ENCODE measurements at places on chromosomes 11 and 22.

DNA sequence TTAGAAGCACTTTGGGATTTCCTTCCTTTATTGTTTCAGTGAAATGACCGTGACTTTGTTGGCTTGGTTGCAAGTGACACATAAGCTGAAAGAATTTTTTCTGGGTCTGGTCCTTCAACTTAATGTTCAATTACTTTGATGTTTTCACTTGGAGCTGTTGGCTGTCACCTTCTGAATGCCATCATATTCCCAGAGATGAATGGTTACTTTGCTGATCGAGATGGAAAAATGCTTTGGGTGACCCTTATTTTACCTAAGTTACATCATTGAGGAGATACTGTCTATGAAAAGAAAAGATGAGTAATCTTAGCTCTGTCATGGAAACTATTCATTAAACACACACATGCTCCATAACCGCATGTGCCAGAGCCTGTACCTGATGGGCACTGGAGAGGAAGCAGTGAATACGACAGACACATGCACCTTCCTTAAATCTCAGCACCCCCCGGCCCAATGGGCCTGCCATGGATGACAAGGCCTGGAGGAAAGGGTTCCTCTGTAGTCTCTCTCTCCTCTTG, 76.9 kb downstream of the TENM4 start:
- no peak for DNase-seq

DNA sequence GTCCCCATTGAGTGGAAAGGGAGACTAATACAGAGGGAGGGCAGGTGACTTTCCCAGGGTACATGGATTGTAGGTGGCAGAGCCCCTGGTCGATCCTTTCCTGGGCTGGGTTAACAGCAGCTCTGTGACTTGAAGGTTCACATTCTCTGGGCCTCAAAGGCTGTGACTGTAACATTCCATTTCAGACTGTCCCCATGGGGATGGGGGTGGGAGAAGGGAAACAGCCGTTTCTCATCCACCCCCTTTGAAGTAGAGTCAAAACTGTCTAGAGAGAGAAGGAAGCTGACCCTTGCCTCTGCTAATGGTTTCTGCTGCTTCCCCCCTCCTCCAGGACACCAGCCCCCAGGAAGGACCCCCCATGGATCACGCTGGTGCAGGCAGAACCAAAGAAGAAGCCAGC, 19.2 kb downstream of the MICALL1 start:
- no peak for DNase-seq

- no peak for DNase-seq
Measured at GRCh38 chr22:50118557-50119168, 28.9 kb downstream of the MOV10L1 start.

DNA sequence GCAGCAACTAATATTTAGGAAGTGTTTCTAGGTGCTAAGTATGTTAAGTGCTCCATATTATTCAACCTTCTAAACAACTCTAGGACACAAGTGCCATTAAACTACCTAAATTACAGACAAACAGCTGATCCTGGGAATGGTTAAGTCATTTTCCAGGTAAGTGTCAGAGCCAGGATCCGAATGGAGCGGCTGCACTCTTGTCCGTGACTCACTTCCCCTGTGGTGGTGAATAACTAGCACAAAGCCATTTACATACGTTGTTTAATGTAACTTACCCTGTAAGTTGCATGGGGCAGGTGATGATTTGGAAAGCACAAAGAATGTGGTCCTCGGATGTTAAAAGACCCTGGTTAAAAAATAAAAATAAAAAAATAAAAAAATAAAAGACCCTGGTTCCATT, 8.8 kb upstream of the PRG2 start:
- DNase-seq = no peak

DNA sequence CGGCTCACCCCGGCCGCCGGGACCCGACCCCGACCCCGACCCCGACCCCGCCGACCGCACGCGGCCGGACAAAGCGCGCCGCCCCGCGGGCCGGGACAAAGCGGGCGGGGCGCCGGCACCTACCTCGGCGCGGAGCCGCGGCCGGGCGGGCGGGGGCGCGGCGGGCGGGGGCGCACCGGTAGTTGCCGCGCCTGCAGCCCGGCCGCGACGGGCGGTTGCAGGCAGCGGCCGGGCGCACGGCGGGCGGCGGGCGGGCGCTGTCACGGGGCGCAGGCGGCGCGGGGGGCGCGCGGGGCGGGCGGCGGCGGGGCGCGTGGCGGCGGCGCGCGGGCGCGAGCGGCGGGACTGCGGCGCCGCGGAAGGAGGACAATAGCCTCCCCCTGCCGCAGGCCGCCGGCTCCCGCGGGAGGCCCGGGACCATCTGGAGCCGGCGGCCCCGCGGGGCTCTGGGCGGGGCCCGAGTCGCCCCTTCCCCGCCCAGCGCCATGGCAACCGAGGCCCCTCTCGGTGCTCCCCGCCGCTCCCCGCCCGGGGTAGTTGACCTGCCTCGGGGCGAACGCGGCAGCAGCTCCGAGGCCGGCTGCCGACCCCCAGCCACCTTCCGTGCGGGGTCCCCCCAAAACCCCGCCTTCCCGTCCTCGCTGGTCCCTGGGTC, 851 bp downstream of the SPTBN2 start:
- no peak for DNase-seq

DNA sequence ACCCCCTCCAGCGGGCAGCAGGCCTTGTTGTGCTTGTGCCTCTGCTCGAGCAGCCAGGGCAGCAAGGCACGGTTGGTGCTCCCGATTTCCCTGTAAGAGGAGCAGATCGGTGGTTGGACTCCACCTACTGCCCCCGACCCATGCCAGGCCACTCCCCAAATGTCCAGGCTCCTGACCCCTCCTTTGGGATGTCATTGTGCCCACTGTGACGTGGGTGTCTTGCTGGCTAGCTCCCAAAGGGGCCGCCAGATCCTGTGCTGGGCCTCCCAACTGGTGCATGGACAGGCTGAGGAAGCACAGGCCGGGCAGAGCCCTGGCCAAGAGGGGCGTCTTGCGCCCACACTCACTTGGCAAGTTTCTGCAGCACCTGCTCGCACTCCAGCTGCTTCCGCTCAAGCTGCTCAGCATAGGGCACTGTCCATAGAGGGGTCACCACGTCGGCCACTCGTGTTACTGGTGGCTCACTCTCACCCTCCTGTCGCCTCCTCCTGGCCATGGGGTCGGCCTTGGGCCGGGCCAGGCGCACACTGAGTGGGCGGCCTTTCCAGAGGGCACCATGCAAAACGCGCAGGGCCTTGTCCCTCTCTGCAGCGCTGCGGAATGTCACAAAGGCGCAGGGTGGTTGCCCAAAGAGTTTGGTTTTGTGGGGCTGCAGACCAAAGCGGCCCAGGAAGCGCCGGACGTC, at the start of gene RANBP1:
Gene RANBP1, plus strand, starts transcription at position 414 of the 685 bp plus-strand sequence. Its CDS starts 81 bp downstream, at position 495.
- DNase-seq = no peak

DNA sequence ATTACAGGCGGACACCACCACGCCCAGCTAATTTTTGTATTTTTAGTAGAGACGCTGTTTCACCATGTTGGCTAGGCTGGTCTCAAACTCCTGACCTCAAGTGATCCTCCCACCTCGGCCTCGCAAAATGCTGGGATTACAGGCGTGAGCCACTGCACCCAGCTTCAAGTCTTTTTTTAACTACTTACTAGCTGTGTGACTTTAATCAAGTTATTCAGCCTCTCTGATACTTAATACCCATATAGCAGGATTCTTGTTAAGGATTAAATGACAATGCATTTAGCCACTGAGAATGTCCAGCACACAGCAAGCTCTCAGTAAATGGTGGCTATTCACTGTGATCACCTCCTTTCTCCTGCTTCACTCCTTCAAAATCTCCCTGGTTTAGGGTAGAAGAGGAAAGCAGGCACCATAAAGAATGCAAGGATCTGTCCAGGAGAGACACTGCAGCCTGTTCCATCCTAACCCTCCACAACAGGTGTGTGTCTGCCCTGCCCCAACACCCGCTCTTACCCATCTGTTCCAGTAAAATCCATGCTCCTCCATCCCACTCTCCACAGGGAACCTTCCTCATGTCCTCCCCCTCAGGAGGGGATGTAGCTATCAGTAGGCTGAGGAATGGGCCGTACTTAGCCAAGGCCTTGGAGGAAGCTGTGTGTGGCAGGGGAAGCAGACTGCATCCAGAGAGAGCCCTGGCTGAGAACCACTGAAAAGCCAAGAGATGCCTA, 69.3 kb downstream of the MICAL3 start:
- no peak for DNase-seq

- DNase-seq = no peak
Measured at GRCh38 chr11:92211576-92212167, 12.9 kb upstream of the FAT3 start.

GRCh38 chr11:121145826-121146225, 44.8 kb downstream of the TECTA start:
- DNase-seq = no peak

DNA sequence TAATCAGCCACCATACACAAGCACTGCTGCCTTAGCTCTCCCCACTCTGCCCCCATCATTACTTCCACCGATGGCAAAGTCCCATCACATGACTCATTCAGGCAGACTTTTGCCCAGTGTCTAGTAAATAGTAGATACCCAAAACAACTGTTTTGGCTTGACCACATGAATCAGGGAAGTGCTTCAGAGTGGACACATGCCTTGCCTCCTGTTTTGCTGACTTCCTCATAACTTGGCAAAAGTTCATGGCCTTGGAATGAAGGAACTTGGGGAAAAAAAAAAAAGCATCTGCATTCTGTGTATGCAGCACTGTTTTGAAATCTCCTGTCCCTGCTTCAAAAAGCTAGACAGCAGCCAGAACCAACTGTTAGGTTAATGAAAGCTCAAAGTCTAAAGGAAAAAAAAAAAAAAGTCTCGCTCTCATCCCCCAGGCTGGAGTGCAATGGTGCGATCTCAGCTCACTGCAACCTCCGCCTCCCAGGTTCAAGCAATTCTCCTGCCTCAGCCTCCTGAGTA, 335.3 kb downstream of the FAM181B start:
- DNase-seq = no peak

- DNase-seq = no peak
Measured at GRCh38 chr11:66976028-66976467, 944 bp downstream of the C11orf86 start.

DNA sequence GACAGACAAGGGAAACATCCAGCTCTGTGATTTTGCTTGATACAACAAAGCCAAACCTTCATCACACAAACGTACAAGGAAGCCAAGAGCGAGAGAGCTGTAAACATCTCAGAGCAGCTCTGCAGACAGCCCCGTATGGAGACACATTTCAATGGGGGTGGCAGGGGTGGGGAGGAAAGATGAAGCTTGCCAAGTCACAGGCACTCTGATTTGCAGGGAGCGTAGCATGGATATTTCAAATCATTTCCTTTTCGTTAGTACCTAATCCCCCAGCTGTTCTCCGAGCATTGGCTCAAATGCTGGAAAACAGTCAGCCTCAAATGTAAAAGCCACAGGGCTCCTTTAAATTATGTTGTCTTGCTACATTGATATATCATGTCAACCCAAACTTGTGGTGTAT, 458.9 kb upstream of the CADM1 start:
- DNase-seq = no peak

- no peak for DNase-seq
Measured at GRCh38 chr11:131092469-131092868, 176.2 kb upstream of the SNX19 start.

DNA sequence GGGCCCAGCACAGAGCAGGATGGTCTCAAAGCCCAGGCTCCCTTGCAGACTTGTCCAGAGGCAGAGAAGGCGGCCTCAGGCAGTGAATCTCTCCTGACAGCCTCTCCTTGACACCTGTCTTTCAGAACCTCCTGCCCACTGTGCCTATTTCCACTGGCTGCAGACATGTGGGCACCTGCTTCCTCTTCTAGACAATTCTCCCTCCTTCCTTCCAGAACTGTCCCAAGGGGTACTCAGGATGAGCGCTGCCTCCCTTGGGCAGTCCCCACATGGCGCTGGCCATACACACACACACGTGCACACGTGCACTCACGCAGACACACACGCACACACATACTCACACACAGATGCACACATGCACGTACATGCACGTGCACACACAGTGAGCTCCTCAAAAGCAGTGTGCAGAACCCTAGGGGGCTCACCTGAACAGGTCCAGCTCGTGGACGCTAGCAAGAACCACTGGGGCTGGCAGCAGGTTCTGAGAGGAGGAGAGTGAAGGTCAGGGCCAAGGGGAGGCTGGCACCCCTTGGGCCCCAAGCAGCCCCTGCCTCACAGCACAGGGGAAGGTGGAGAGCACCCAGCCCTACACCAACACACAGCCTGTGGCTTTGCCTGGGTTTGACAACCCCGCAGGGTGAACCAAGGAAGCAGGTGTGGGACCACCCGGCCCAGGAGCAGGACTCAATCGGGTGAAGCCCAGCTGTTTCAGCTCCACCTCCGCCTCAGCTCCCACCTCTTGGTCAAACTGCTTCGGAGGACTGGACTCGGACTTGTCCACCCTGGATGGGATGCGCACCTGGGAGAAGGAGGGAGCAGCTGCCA, 8.1 kb upstream of the PLXNB2 start:
- no peak for DNase-seq

- DNase-seq = no peak
Measured at GRCh38 chr11:9462806-9463537, 2.2 kb downstream of the ZNF143 start.

- DNase-seq = peak; percentile 38
Measured at GRCh38 chr11:83827940-83828554, 541.9 kb upstream of the CCDC90B start.

DNA sequence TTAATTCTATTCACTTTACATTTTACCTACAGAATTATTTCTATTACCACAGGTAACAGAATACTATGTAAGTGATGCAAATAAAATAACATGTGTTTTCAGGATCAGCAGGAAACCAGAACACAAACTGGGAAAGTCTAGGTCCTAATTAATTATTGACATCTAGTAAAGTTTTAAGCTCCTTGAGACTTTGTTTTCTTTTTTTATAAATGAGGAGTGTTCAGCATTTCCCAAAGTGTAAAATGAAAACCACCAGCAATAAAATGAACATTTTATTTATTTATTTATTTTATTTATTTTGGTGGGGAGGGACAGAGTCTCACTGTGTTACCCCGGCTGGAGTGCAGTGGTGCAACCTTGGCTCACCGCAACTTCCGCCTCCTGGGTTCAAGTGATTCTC, 123.6 kb downstream of the ARHGAP42 start:
- no peak for DNase-seq

DNA sequence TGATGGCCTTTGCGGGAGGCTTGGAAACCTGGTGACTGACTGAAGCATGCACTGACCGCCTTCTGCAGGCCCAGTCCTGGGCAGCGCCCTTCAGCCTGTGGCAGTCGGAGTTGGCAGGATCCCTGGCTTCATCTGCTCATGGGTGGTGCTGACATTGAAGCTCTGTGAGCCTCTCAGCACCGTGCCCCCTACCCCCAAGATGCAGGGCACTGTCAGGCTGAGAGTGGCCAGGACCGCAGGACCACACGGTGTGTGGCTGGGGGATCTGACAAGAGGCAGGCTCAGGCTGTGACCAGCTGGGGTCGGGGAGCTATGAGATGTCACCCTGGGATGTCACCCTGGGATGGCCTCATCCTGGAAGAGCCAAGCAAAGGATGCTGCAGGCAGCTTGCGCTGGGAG, 32.7 kb downstream of the TBC1D22A start:
- DNase-seq = no peak

- peak; percentile 15 for DNase-seq
Measured at GRCh38 chr11:43681401-43681942, 934 bp downstream of the HSD17B12 start.

DNA sequence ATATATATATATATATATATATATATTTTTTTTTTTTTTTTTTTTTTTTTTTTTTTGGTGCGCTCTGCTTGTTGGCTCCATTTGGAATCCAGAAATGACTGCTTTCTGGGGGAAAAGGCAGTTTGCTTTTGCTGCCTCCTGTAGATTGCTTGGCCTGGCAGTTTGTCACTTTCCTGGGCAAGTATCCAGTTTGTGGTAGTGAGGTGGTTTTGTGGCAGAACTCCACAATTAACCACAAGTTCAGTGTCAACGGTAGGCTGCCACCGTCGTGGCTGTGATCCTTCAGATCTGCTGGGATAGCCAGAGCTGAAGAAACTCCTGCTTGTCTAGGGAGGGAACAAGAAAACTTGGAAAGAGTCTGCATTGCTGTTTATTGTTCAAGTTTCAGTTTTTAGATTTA, 5.0 kb upstream of the PDE3B start:
- DNase-seq = no peak

All from NCI-H2227 treated with DMSO at 0.1 percent for 48 hours (cell line).